ENCODE measurements at places on chromosomes 6 and 20.

- DNase-seq = no peak
Measured at GRCh38 chr6:76683985-76684384, 611.5 kb upstream of the IMPG1 start.

DNA sequence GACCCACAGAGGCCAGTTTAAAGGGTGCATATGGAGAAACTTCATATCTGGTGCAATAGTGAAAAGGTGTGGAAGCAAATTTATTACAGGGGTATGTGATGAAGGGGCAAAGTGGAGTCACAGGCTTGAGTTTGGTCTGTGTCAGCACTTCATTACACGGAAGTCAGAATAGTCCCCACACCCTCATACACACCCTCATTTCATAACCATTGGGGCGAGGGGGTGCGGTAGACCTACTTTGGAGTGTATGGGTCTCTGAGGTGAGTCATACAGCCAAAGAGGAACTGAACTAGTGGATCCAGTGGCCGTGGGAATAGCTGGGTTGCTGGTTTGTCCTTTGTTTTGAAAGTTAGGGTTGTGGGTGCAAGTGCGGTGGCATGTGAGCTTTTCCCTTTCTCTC, 3.3 kb downstream of the TM9SF4 start:
- no peak for DNase-seq

DNA sequence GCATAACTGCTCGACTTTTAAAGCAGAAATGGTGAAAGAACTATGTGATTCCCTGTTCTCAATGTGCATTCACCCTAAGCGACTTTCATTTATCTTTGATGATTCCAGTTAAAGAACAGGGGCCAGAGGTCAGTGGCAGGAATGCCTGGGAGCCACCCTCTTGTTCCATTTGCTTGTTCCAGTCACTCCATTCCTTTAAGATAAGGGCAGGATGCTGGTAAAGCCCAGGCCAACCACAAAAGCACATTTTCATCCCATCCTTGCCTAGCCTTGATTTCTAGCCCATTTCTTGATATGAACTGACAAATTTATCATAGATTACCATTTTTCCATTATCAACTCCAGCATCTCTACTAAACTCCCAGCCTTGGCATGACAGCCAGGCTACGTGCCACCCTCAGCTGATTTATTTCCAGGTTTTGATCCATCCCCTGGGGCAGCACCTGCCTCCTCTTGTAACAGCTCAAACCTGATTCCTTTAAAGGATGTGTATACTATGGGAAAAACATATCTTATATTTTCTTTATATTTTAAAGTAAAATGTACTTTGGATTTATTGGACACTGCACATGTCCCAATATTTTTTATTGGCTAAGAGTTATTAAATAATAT, 19.2 kb downstream of the HMGN3 start:
- no peak for DNase-seq

DNA sequence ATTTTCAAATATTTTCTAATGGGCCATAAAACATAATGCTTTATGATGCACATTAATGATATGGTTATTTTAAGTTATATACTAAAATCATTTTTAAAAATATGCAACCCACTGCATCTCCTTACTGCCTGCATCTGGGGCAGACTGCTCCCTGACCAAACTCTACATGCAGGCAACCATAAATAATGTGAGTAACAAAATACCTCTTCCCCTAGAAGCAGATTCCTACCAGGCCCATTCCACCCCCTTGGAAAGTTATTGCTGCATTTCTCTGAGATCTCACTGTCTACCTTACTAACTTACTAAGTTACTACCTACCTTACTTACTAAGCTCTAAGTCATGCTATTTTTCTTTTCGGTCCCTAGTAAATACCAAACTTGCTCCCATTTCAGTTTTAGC, 71.8 kb downstream of the ATG5 start:
- no peak for DNase-seq

- no peak for DNase-seq
Measured at GRCh38 chr6:14625173-14625895, 507.8 kb downstream of the CD83 start.

All from dorsolateral prefrontal cortex (tissue), 122 donors.